Foreskin keratinocyte (primary cell): ENCODE measurements at places on chromosomes 11 and 22. TPM values are rescaled to one million over a fixed set of nuclear protein-coding genes. Genes with fewer than 3 reads are reported as not detected.

- no peak for DNase-seq
Measured at GRCh38 chr11:77071077-77071476, 4.3 kb downstream of the CAPN5 start.

The TSSK2 gene
- not detected in 2 replicates for total RNA-seq

- DNase-seq, result no peak
Measured at GRCh38 chr11:57620467-57620866, 23.0 kb downstream of the SERPING1 start.

DNA sequence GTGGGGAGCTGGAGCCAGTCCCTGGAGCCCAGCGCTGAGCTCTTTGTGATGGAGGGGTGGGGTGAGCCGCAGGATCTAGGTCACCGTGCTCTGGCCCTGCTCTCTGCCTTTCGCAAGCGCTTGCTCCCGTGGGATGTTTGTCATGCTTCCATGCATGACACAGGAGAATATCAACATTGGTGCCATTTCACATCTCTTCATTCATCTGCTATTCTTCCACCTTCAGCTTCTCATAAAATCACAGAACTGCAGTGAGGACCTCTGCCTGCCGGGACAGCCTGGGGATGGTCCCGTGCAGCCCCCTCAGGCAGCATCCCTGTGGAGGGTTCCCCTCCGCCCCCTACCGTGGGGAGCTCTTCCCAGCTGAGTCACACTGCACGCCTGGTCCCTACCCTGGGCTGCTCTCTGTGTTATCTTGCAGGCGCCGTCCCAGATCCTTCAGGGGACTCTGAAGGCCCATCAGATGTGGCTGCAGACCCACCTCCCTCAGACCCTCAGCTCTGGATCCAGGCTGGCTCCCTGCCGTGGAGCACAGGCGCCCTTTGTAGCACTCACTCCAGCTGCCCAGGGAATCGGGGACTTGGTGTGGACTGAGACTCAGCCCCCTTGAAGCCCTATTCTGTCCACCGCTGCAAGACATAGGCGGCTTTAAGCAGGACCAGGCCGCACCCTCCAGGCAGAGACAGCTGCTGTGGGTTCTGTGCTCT, 5.1 kb upstream of the SEPTIN5 start:
- DNase-seq, result no peak

DNA sequence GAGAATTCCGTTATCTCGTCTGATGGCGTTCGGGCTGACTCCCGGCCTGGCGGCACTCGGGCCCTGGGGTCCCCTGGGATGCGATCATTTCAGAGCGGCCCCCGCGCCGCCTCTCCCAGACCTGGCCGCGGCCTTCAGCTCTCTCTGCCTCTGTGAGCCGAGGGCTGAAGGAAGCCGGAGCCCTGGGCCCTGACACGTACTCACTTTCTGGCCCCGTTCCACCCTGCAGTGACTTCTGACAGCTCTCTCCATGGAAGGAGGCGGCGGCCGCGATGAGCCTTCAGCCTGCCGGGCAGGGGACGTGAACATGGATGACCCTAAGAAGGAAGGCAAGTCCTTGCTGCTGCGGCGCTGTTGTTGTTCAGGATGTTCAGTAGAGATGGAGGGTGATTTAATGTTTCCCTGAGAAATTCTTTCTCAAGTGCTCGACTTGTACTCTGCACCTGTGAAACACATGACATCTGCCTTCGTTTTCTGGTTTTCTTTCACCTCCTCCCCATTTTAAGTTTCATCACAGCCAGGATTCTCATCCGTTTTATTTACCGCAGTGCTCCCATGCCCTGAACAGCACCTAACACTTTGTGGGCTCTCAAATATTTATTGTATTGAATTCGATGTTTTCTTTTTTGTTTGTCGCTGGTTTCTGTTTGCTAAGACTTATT, 612 bp downstream of the GTSE1 start:
- DNase-seq, result no peak

- no peak for DNase-seq
Measured at GRCh38 chr22:31128156-31128555, 5.4 kb downstream of the INPP5J start.

The RAB38 gene
- 57.5 and 75.2 TPM in 2 replicates for total RNA-seq

GRCh38 chr22:50548921-50549790, 3.5 kb downstream of the KLHDC7B start:
- DNase-seq, result no peak

The DKK3 gene
- total RNA-seq, result 271 and 323 TPM in 2 replicates

The DNAJB7 gene
- total RNA-seq, result not detected in 2 replicates

DNA sequence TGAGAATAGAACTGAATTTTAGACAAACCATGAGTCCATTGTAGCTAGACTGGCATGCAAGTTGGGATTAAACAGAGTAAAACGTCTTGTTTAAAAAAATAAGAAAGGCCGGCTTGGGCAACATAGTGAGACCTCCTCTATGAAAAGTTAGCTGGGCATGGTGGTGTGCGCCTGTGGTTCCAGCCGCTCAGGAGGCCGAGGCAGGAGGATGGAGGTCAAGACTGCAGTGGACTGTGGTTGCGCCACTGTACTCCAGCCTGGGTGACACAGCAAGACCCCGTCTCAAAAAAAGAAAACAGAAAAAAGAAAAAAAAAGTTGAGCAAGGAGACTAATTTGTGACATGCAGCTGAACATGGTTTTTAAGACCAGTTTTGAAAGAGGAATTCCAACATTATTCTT, 23.5 kb downstream of the CDPF1 start:
- DNase-seq, result no peak

The OR8G5 gene
- not detected in 2 replicates for total RNA-seq

The CLCF1 gene
- total RNA-seq, result 1.6 and 1.9 TPM in 2 replicates

GRCh38 chr11:64181506-64182411, 4.2 kb upstream of the STIP1 start:
- DNase-seq, result peak; percentile 80

DNA sequence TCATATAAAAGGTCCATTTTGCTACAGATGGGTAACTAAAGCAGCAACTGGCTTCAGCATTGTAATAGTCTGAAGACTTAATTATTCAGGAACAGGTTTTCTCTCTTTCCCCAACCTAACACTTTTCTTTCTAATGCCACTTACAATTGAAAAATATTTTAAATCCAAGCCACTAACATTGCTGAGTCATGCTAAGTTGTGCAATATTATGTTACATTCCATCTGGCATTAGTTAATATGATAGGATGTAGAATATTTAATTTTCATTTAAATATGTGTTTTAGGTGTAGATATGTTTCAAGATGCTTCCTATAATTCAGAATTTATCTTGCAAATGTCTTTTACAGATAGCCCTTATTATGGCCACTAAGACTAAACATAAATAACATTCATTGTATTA, 98.6 kb downstream of the KIF18A start:
- DNase-seq, result peak; percentile 17

The CASP12 gene
- not detected in 2 replicates for total RNA-seq

The TRIM51 gene
- not detected in 2 replicates for total RNA-seq

The DEUP1 gene
- not detected in 2 replicates for total RNA-seq

GRCh38 chr11:82365351-82365750, 368.3 kb downstream of the FAM181B start:
- no peak for DNase-seq

- DNase-seq, result peak; percentile 20
Measured at GRCh38 chr11:33997584-33998251, 53.8 kb upstream of the CAPRIN1 start.

- DNase-seq, result peak; percentile 12
Measured at GRCh38 chr22:41021061-41021612, 70.0 kb downstream of the RBX1 start.

The CHKB gene
- 56.2 and 57.3 TPM in 2 replicates for total RNA-seq

DNA sequence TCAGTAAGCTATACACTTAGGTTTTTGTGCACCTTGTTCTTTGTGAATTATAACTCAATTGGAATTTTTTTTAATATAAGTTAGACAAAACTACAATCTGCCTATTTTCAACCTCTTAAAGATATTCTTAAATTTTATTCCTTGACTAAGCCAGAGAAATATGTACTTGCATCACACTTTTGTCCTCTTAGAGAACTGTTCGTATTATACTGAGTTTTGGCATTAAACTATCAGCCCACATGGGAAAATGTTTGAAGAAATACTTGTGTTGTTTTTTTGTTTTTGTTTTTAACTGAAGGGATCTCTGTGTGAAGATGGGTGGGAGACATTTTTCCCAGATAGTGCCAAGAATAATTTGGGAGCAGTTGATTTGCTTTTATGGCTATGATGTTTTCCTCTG, 25.3 kb downstream of the CEP295 start:
- DNase-seq, result no peak

The ZNRF3 gene
- 5.9 and 6.7 TPM in 2 replicates for total RNA-seq

DNA sequence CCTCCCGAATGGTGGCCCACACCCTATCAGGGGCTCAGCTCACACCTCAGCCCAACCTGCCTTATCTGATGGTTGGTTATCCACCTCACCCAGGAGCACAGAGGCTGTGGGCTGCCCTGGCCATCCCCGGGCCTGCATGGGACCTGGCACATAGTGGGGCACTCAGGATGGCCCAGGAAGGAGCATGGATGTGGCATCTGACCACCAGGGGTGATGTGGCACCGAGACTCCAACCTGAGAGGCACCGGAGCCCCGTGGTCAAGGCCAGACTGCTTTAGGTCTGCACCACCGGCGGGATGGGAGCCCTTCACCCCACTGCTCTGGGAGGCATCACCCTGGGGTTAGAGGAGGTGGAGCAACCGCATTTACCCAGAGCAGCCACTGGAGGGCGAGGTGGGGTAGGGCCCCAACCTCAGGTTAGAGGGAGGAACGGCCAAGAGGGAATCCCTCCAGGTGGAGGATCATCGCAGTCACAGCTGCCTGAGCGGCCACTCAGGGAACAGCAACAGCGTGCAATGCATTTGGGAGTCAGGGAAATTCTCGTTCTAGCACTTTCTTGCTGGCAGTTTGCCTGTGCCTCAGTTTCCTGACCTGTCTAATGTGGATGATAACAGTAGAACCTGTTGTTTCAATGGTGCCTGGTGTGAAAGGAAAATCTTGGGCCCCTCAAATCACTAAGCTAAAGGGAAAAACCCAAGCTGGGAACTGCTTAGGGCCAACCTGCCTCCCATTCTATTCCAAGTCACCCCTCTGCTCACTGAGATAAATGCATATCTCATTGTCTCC, 52.9 kb upstream of the CARS1 start:
- DNase-seq, result no peak

GRCh38 chr11:28657378-28658030, 549.3 kb downstream of the METTL15 start:
- DNase-seq, result peak; percentile 61

The UCP2 gene
- 0.42 and 0.65 TPM in 2 replicates for total RNA-seq

The CCDC15 gene
- total RNA-seq, result 4.8 and 5.7 TPM in 2 replicates

- no peak for DNase-seq
Measured at GRCh38 chr11:130449996-130450769, 1.7 kb downstream of the ADAMTS15 start.
